Stimulated activated CD8-positive, alpha-beta memory T cell treated with anti-CD3 and anti-CD28 coated beads, Interleukin-4, amount 100 ng/mL, for 4 hours (primary cell): ENCODE measurements at places on chromosomes 1 and 21.

DNA sequence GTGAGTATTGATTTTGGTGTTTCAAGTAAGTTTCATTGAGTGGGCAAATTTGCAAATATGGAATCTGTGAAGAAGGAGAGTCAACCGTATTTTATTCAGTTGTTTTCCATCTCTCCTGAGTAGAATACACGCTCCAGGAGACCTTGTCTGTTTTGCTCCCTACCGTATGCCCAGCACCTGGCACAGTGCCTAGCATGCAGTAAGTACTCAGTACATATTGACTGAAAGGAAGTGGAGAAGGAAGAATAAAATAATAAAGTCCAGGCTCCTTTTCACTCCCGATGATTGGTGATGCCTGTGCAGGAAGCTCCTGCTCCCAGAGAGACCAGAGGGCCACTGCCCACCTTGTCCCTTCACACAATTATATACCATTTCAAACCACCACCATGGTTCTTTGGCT lies 59.4 kb upstream of the NEK2 start:
- DNase-seq = no peak

- DNase-seq = no peak
Observed at GRCh38 chr1:44650159-44650831, 24.0 kb downstream of the TMEM53 start.

GRCh38 chr21:34936883-34937563 lies 112.1 kb downstream of the RUNX1 start:
- DNase-seq = no peak

- DNase-seq = no peak
Observed at GRCh38 chr1:241139047-241139446, 218.0 kb downstream of the RGS7 start.

- no peak for DNase-seq
Observed at GRCh38 chr1:84907095-84907827, 14.3 kb upstream of the LPAR3 start.

DNA sequence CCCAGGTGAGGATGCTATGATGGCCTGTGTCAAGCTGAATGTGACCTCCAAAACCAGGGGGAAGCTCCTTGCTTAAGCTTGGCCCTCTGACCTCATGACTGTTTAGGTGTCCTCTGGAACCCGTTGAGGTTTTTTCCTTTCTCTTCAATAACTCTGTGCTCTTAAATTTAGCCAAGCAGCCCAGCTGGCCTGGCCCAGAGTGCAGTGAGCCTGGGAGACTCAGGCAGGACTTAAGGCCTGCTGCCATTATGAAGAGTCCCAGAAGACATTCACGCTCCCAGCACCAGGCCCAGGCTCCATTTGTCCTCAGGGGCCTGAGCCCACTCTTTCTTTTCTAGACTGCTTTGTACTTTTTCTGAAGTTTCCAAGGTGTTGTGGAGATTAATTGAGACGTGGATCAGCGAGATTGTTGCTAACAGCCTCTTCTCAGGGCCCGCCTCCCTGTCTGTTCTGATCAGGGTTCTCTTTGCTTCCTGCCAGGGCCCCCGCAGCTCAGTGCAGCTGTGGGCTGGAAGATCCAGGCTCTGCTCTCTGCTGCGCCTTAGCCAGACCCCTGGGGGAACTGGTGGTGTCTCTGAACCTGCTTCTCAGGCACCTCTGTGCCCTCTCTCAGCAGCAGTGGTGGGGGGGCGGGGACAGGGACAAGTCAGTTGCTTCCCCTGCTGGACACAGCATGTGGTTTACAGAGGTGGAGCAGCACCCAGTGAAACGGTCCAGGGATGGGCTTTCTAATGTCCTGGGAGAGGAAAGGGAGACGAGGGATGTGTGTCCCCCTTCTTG lies 124.2 kb downstream of the GRIK3 start:
- DNase-seq = no peak

- no peak for DNase-seq
Observed at GRCh38 chr1:76862447-76862846, 4.8 kb upstream of the ST6GALNAC5 start.

DNA sequence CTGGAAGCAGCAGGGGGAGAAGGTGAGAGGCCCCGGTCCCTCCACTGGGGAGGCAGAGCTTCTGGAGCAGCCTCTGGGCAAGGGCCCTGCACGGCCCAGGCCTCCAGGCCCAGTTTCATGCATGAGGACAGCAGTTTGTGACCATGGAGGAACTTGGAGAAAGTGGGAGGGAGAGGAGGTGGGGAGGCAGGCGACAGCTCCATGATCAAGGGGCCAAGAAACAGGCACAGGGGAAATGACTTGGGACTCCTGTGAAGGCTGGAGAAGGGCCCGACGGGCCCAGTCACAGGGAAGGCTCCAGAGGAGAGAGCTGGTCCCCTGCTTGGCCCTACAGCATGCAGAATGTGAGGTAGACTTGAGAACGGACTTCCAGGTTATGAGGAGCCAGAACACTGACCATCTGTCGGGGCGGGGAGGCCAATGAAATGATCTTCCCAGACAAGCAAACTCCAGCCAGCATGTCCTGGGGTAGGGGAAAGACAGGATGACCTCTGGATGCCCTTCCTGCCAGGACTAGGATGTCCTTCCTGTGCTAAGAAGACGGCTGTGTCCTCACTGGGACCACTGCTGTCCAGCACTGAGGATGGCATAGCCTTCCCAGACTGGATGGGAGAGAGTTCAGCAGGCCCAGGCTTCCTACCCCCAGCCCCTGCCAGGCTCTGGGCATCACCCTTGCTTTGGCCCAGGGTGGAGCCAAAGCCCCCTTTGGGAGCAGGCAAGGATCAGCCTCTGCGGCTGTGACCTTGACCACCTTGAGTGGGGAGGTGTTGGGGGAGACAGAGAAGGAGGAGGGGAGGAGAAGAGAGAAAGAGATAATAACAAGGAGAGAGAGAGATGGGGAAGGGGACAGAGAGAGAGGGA lies 548.2 kb downstream of the PTPRU start:
- DNase-seq = no peak

- DNase-seq = no peak
Observed at GRCh38 chr1:98289311-98289710, 368.5 kb upstream of the DPYD start.

GRCh38 chr1:59499273-59499942 lies 202.5 kb downstream of the FGGY start:
- no peak for DNase-seq

DNA sequence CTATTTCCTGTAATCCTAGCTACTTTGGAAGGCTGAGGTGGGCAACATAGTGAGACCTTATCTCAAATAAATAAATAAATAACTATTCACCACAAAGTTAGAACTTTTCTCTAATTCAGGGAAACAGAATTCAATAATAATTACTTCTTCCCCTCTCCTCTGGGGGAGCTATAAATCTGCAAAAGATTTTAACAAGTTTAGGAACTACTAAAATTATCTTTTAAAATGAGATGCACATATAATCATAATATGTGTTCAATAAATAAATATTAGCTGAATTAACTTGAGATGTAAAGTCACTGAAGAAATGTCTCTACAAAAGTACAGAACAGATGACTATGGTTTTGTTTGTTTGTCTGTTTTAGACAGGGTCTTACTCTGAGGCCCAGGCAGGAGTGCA lies 14.1 kb downstream of the WDR47 start:
- no peak for DNase-seq

DNA sequence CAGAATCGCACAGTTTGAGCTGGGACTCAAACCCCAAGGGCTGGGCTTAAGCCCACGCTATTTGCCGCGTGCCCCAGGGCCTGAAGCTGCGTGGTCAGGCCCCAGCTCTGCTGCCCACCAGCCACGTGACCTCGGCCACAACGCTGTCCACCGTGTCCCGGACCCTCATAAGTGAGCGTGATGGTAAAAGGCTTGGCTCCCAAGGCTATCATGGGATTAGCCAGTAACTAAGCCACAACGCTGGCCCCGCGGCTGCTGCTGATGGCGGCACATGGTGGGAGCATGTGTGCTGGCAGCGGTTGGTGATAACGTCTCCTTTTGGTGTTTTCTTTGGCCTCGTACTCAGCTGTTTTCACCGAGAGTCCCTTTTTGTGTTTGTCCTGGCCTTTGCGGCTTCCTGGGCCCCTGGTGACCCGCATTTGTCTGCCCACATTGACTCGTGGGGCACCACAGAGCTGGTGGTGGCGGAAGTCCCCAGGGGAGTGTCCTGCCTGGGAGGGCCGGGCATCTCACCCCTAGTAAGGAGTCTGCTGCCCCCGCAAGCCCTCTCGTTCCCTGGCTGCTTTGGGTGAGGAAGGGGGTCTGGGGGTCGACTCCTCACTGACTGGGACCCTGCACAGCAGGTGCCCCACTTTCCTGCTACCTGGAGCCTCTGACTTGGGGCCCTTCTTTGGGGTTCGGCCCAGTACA lies 29.3 kb downstream of the PRKCZ start:
- no peak for DNase-seq

GRCh38 chr1:59898927-59899326 lies 27.6 kb downstream of the CYP2J2 start:
- DNase-seq = no peak

- DNase-seq = no peak
Observed at GRCh38 chr1:228226956-228227791, 19.3 kb downstream of the OBSCN start.

- no peak for DNase-seq
Observed at GRCh38 chr1:196442366-196442765, 165.9 kb downstream of the KCNT2 start.

GRCh38 chr21:46350981-46351380 lies 27.0 kb downstream of the PCNT start:
- DNase-seq = no peak

GRCh38 chr1:220786057-220786336 lies 716 bp upstream of the MTARC1 start:
- no peak for DNase-seq

- no peak for DNase-seq
Observed at GRCh38 chr1:88612292-88612691, 71.8 kb upstream of the PKN2 start.

DNA sequence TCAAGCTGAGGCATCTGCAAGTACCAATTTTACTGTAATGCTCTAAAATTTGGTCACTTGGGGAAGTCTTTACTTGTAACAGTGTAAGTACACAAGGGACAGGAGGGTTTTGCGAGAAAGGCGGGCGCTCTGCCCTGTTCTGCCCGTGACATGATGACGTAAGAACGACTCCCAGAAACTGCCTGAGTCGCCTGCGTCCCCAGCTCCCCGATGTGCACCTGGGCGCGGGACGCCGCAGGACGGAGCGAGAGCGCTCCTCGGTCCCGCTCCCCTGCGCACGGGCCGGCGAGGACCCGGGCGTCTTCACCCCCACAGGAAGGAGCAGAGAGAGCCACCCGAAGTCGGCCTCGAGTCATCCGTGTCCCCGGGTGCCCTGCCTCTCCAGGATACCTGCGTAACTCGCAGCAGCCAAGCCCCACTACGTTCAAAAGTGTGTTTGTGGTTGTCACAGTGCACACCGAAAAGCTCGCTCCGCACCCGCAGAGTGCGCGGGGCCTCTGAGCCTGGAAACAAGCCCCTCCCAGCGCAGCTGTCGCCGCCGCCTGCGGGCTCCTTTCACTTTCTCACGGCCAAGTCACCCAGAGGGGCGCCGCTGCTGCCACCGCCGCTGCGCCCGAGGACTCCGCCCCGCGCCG lies 3.3 kb upstream of the ZBTB18 start:
- no peak for DNase-seq

DNA sequence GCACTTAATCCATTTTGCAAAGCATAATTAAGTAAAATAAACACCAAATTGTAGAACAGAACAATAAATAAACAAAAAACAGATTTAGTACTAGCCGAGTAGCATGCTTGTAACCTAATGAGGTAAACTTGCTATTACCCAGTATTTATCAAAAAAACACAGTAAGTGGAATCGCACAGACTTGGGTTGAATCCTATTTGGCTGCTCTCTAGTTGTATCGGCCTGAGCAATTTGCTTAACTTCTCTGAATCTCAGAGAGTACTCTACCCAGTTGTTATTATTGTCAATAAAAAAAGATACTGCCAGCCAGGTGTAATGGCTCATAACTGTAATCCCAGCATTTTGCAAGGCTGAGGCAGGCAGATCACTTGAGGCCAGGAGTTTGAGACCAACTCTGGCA lies 664.3 kb downstream of the ADGRL2 start:
- DNase-seq = no peak

DNA sequence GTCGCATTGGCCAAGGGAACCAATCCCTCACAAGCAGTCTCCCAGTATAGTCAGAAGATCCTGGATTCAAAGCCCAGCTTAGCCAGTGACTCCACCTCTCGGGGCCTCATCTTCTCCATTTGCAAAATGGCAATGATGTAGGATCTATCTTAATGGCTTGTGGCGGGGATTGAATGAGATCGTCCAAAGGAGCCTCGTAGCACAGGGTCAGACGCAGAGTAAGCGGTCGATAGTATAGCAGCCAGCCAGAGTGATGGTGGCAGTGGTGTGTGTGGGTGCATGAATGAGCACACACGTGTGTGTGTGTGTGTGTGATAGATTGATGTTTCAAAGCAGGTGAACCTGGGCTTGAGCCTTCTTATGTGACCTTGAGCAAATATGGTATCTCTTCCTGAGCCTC lies 79.8 kb upstream of the WNT4 start:
- no peak for DNase-seq
